Muscle of leg (tissue), 16 donors: ENCODE measurements at places on chromosomes 7 and 10.
A peak's percentile ranks its signal among the peaks of the same experiment; 100 is the strongest.

GRCh38 chr10:97500297-97500575 is 1.5 kb downstream of the UBTD1 start:
- no peak for DNase-seq
- no peaks in the 10 kb centered on the region for H3K36me3 ChIP-seq
- no peak overlapping the region for H3K27ac ChIP-seq
- H3K4me1 ChIP-seq = peaks cover 20% of the 10 kb centered on the region
- peaks cover 2% of the 10 kb centered on the region for H3K27me3 ChIP-seq
- peak overlapping the region; percentile 77 for H3K4me3 ChIP-seq

- DNase-seq = no peak
- peaks cover 5% of the 10 kb centered on the region for H3K4me1 ChIP-seq
- H3K4me3 ChIP-seq = no peak overlapping the region
Measured at GRCh38 chr7:29801929-29802328, 4.4 kb upstream of the WIPF3 start.

DNA sequence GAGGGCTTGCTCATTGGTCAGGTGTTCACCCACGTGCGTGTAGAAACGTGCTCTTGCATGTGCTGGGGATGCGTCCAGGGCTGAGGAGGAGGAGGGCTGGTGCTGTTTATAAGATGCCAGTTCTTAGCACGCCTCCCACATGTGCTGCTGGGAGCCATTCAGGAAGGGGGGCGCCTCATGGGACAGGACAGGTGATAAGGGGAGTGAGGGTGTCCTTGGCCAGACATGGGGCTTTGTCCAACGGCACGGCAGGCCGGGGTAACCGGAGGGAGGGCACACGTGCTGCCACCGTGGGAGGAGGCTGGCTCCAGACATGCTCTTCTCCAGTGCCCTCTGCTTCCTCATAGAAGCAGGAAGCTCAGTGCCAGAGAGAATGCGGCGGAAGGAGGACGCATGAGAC is 150.0 kb downstream of the ZMYND11 start:
- no peak overlapping the region for H3K27ac ChIP-seq
- H3K27me3 ChIP-seq = no peaks in the 10 kb centered on the region
- DNase-seq = no peak

DNA sequence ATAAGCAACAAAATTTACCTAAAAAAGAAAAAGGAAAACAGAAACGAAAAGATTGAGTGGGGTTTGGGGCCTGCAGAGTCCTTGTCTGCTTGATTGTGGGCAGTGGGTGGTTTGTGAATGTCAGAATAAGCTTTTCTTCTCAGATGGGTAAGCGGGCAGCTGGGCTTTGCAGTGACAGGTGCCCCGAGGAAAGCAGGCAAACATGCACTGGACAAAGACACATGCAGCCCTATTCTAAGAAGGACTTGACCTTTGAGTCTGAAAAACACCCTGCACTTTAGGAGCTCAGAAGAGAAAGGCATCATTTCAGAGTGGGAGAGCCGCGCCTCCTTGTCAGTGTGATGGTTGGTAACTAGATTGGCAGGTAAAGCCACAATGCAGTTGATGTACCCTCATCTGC is 562.7 kb downstream of the PTPRN2 start:
- no peaks in the 10 kb centered on the region for H3K27me3 ChIP-seq
- peaks cover 13% of the 10 kb centered on the region for H3K4me1 ChIP-seq
- no peaks in the 10 kb centered on the region for H3K36me3 ChIP-seq
- H3K4me3 ChIP-seq = no peak overlapping the region
- H3K27ac ChIP-seq = no peak overlapping the region

DNA sequence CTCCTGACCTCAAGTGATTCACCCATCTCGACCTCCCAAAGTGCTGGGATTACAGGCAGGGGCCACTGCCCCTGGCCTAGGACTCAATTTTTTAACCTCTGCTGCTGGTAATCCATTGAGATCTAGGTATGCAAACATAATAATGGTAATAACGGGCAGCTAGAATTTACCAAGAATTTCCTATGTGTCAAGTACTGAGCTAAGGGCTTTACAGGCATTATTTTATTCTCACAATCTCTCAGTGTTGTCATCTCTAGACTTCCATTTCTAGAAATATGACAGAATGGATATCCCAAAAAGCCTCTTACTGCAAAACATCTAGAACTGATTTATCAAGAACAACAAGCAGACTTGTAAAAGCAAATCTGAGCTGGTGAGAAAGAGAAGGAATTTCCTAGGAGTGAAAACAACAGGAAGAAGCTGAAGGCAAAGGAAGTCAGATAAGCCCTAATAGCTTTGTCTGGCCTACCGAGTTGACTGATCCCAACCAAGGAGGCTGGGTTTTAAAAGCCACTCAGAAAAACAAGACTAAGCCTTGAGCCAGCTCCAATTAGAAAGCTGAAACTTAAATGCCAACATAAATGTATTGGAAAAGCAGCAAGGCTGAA is 70.6 kb downstream of the CCDC71L start:
- no peaks in the 10 kb centered on the region for H3K27me3 ChIP-seq
- no peak overlapping the region for H3K27ac ChIP-seq
- H3K4me1 ChIP-seq = no peaks in the 10 kb centered on the region

- peaks cover 5% of the 10 kb centered on the region for H3K4me1 ChIP-seq
- DNase-seq = no peak
Measured at GRCh38 chr10:16519250-16519907, 2.3 kb downstream of the C1QL3 start.
